ENCODE measurements at places on chromosomes 7 and 10.

GRCh38 chr7:2140216-2141020, 92.3 kb downstream of the MAD1L1 start:
- DNase-seq = no peak

GRCh38 chr7:27677912-27678612, 15.4 kb upstream of the HIBADH start:
- no peak for DNase-seq

- peak; percentile 58 for DNase-seq
Measured at GRCh38 chr7:44748948-44749731, 493 bp downstream of the ZMIZ2 start.

- DNase-seq = no peak
Measured at GRCh38 chr10:129548600-129548999, 81.6 kb downstream of the MGMT start.

DNA sequence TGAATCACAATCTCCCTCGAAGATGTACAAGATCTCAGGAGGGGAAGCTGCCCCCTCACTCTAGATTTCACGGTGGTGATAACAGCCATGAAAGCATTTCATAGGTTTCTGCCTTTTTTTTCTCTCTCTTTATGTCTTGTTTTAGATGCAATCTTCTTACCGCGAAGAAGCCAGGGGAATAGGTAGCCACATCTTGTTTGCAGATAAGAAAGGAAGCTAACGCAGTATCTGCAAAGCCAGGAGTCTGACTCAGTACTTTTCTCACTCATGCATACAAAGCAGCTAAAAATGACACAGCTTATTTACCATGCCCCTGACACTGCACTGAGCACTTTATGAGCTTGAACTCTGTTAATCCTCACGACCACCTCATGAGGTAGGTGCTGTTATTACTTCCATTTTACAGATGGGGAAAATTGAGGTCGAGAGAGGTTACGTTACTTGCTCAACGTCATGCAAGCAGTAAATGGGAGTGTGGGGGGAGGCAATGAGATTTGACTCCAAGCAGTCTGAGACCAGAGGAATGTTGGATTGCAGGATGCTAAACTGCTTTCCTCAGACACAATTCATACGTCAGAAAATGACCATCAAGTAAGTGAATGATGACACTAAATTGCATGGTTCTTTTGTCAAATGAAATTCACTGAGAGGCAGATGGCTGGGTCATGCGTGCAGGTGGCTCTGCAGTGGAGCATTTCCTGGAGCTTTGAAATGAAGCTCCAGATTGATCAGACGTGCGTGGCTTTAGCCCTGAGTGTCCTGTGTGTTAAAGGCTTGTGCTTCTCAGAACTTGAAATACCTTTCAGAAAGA, 3.3 kb downstream of the MAP3K8 start:
- peak; percentile 5 for DNase-seq

DNA sequence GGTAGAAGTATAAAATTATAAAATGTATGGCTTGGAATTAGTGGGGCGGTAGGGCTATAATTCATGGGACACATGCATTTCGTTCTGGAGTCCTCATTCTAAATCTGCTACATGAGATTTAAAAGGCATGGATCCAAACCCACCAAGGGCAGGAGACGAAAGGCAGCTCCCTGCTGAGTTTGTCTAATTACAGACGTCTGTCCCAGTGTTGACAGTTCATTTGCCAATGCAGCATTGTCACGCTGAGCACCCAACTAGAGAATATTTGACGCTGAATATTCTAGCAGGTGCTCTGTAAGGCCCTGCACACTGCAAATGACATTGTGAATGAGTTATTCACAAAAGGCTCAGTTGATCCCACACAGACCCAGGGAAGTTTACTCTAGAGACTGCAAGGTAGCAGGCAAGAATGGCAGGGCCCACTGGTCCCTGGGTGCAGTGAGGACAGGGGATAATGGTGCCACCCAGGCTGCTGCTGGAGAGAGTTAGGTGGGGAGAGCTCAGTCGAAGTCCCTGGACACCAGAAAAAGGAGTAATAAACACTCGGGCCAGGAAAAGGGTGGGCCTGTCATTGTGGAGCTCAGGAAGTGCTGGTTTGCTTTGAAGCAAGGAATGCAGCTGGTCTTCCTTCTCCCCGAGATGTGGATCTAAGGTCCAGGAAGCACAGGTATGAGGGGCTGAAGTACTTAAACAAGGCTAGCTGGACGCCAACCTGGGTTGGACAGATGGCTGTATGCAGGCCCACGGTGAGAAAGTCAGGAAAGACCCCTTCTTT, 75.0 kb upstream of the JCAD start:
- peak; percentile 74 for DNase-seq

DNA sequence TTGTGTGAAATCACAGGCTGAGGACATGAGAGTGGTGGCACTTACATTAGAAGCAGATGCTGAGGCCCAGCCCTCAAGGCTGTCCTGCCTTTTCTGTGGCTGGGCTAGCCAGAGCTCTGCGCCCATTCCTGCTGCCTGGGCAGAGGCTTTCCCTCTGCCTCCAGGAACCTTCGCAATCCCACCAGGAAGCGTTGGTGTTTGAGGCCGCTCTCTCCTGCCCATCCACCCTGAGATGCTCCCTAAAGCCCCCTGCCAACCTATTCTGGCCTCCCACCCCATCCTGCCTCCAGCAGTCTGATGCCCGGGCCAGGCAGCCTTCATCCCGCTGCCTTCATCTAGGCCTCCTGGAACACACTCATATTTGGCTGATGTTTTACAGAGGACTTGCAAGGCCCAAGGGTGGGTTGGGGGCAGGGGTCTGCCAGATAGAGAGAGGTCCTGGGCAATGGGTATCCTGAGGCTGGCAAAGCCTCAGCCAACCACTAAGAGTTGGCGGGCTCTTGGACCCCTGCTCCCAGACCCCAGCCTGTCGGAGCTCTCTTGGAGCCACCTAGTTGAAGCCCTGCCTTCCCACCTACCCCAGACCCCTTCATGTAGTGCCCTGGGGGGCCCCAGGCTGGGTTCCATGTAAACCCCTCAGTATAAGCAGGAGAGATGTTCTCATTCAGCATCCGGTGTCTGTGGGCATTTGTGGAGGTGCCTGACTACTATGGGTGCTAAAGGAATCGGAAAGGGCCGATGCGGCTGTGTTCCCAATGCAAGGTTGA, 32.7 kb downstream of the LDB3 start:
- DNase-seq = no peak

DNA sequence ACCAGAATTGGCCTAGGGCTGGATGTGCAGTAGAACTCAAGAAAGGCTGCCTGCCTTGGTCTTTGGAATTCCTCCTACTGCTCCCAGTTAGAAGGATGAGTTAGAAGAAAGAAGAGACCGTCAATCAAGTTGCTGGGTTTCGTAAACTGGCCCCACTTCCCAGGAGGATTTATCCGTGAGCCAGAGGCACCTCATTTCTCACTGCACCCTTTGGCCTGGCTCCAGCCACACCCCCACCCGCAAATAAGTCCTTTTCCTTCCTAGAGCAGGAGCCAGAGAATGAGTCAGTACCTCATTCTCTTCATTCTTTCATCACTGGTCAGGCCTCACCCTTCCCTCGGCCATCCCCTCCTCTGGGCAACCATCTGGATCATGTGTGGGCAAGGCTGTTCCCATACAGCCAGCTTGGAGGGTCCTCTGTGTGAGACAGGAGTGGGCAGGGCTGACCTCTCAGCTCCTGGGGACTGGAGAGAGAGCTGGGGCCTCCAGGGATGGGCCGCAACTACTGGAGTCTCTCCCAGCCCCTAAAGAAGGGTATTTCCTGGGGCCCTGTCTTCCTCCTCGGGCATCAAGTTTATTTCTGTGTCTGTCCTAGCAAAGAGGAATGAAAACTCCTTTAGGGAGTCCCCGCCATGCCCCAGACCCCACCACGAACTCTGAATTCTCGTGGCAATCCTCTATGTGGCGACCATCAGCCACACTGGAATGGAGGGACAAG, 87.2 kb upstream of the DUSP5 start:
- no peak for DNase-seq

DNA sequence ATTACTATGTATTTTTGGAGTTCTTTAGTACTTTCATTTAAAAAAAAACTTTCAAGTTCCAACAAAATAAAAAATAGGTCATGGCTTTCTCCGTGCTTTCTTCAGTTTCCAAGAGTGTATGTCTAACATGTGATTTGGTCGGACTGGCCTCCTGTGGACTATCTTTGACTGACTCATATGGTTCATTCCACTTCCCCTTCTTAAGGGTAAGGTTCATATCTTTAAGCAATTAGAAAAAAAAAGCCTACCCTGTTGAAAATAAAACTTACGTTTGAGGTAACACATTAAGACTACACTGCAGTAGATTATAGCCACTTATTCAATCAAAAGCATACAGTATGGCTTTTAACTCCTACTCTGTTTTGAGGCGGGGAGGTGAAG, 112.8 kb upstream of the AHR start:
- no peak for DNase-seq

- no peak for DNase-seq
Measured at GRCh38 chr10:36500266-36500665, 625.1 kb upstream of the ANKRD30A start.
